ENCODE measurements at places on chromosomes 4 and X.

- no peak for DNase-seq
These were observed 48.5 kb downstream of the AWAT2 start for GRCh38 chrX:70001269-70001668.

DNA sequence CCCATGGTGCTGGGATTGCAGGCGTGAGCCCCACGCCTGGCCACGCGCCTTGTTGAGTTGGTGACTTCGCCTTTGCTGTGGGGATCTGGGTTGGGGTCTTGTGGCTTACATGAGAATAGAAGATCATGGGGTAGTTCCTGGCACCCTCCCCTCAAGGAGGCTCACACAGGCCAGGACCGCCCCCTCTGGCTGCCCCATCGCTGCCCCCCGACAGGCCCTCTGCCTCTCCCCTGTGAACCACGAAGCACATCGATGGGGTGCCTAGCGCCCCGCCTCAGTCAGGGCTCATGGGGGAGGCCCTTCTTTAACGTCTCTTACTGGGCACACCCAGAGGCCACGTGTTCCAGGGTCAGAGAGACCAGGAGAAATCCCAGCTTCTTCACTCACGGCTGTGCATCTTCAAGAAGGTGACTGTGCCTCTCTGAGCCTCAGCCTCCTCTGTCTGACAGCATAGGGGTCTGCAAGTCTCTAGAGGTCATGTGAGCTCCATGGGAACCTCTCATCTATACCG lies 23.6 kb upstream of the SPON2 start:
- no peak for DNase-seq

GRCh38 chr4:130359542-130359941 lies 1263.6 kb downstream of the C4orf33 start:
- DNase-seq, result no peak

DNA sequence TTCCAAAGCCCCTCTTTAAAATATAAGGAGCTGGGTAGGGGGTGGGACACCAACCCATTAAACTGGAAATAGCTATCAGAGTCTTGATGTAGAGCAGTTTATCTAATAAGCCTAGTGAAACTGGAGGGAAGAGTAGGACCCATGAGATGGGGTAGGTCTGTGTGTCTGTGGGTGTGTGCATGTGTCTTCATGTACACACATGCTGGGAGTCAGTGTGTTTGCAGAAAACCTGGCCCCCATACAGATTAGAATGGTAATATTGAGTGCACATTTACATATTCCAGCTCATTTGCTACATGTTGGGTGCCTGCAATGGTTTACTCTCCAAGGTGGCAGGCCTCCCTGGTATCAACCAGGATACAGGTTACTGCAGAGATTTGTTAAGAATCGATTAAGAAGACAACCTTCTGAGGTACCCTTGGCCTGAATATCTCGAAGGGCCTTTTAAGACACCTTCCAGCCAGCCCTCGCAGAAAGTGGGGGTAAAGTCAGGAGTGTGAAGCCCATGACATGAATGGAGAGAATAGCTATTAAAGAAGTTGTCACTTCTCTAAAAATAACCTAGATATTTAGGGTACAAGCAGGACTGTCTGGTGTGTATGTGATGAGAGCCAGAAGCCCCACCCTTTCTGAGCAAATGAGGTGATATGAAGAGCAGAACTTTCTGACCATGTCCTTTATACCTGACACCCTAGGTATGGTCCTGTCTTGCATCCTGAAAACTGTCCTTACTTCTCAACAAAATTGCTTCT lies 75.7 kb upstream of the TEX13D start:
- DNase-seq, result no peak

DNA sequence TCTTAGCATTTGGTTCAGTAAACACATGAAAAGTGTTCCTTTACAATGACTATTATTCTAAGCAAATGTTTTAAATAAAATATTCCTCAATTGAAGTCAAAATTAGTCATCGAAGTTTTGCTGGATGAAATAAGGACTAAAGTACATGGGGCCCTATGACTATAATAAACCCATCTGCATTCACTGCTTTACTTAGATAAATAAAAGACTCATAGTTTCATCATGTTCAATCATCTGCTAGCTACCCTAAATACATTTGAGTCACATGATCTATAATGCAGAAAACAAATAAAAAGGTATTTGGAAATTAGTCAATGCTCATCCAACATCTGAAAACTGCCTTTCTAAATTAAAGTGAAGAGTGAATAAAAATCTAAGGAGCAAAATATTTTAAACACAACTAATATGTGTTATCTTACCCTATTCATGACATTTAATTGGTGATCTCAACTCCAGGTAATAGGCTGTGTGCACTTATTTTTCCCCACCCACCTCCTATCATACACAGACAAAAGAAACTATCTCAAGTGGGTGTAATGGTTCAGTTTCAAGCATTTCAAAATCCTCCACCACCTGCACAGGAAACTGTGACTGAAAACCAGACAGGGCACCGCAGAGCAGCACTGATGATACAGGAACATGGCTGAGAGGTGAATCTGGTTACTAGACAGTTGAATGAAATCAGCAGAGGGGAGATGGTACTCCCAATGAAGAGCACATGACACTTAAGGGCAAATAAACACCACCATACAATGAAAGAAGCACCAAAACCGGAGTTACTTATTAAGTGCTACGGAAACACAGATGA lies 78.6 kb downstream of the CAMK2D start:
- DNase-seq, result no peak

GRCh38 chr4:180314972-180315371 lies 1928.2 kb upstream of the TENM3 start:
- DNase-seq, result no peak

GRCh38 chr4:98939892-98940298 lies 11.0 kb upstream of the EIF4E start:
- DNase-seq, result no peak

DNA sequence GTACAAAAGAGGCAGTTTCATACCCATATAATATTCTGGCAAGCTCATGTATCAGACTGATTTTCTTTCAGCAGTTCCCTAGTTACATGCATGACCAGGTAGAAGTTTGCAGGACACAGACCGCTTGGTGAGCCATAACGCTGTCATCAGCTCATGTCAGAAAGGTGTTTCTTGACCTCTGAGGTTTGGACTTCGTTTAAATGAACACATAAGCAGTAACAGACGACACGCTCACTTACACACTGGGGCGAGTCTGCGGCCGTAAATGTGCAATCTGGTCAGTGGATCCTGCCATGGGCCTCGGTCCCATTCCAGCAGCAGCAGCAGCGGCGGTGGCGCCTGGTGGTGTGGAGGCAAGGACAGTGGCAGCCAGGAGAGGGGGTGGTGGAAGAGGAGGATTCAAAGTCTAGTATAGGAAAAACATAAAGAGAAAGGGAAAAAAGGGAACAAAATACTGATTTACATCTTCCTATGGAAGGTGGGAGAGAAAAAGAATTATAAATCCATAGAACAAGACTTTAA lies 111.9 kb upstream of the CBR4 start:
- DNase-seq, result no peak

GRCh38 chr4:152616804-152617203 lies 63.0 kb downstream of the TMEM154 start:
- DNase-seq, result no peak

- DNase-seq, result no peak
These were observed 227.2 kb downstream of the COX18 start for GRCh38 chr4:72842323-72842722.

- DNase-seq, result no peak
These were observed 9.7 kb upstream of the ADRA2C start for GRCh38 chr4:3756343-3757059.

DNA sequence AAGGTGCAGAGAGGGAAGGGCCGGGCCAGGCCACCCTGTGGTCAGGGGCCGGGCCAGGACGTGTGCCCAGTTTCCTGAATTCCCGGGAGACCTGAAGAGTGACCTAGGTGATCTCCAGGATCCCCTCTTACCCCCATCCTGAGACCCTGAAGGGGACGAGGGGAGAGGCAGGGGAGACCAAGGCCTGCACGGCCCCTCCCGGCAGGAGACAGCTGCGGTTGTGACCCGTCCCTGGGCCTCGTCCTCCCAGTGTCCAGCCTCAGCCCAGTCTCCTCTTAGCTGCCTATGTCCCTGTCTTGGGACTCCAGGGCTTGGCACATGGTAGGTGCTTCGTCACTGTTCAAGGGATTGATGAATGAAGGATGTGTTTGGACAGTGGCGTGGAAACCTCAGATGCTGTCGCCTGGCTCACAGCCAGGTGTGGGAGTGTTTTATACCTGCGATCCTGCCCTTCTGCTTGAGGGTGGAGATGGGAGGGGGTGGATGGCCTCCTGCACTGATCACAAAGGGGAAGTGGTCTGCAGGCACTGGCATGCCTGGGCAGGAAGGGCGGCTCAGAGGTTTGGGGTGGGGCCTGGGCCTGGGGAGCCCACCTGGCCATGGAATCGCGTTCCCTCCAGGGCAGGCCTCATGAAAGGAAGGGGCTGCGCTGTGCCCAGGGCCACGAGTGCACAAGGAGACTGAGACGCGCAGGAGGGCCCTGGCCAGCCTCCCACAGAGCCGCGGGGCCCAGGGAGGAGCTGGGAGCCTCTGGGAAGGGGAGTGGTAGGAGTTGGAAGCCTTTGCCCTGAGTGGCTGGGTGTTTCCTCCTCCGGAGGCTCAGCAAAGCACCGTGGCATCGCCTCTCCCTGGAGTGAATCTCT lies 6.9 kb downstream of the SH3TC1 start:
- DNase-seq, result no peak

- peak; percentile 26 for DNase-seq
These were observed 108.3 kb upstream of the DIAPH2 start for GRCh38 chrX:96576368-96576767.

DNA sequence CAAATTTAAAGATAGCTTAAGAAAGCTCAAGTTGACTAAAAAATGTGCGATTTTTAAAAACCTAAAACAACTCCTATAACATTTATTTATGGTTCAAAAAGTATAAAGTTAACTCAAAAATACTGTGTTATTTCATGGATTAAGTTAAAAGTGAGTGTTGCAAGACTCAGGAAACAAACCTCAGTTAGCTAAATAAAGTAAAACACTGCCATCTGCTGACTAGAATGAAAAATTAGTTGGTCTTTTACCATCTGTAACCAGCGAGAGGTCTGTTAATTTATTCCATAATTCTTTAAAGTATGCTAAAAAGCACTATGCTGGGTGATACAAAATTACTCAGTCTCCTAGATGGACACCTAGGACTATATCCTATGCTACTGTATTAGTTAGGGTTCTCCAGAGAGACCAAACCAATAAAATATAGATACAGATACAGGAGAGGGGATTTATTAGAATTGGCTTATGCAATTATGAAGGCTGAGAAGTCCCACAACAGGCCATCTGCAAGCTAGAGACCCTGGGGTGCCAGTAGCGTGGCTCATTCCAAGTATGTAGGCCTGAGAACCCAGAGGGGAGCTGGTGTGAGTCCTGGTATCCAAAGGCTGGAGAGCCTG lies 4.9 kb upstream of the WDFY3 start:
- DNase-seq, result no peak

- DNase-seq, result peak; percentile 32
These were observed at the start of gene BGN for GRCh38 chrX:153494541-153495361. Gene BGN (plus strand): TSS chrX:153494980. CDS start chrX:153504632, 9,652 bp downstream.

GRCh38 chr4:183588169-183588675 lies 70.8 kb downstream of the RWDD4 start:
- DNase-seq, result no peak

- DNase-seq, result no peak
These were observed 103.4 kb downstream of the LUZP4 start for GRCh38 chrX:115392871-115393270.

Data from pulmonary artery endothelial cell (primary cell).